Caco-2 (cell line): ENCODE measurements at places on chromosomes 2 and 18.

- no peak overlapping the region for H3K4me3 ChIP-seq
- H3K36me3 ChIP-seq: no peaks in the 10 kb centered on the region
- no peak for DNase-seq
- H3K4me1 ChIP-seq: no peaks in the 10 kb centered on the region
- no peak overlapping the region for H3K27ac ChIP-seq
- H3K27me3 ChIP-seq: no peaks in the 10 kb centered on the region
Observed at GRCh38 chr2:24209389-24210105, 34.7 kb downstream of the FAM228A start.

- no peak overlapping the region for H3K27ac ChIP-seq
- DNase-seq: no peak
- H3K27me3 ChIP-seq: no peaks in the 10 kb centered on the region
- no peak overlapping the region for H3K4me3 ChIP-seq
- H3K4me1 ChIP-seq: peaks cover 62% of the 10 kb centered on the region
- H3K36me3 ChIP-seq: no peaks in the 10 kb centered on the region
Observed at GRCh38 chr2:15751477-15751876, 159.8 kb downstream of the DDX1 start.

- no peak for DNase-seq
- H3K36me3 ChIP-seq: no peaks in the 10 kb centered on the region
- no peaks in the 10 kb centered on the region for H3K27me3 ChIP-seq
- no peak overlapping the region for H3K27ac ChIP-seq
Observed at GRCh38 chr18:24420551-24420950, 5.9 kb upstream of the IMPACT start.

DNA sequence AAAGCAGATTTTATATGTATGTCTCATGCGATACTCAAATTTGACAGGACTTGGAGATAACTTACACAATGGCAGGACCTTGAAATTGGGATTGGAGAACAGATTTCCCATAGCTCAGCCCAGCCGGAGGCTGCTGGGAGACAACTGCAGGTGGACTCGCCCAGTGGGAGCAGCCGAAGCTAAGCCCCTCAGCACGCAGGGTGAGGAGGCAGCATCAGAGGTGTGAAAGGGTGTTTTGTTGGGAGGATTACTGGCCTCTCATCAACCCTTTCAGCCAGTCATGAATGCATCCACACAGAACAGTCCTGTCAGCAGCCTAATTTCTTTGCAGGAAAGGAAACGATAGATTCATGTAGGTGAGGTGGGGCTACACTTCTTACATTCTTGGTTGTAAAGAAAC lies 110.4 kb upstream of the DYNAP start:
- H3K4me3 ChIP-seq: no peak overlapping the region
- H3K27ac ChIP-seq: no peak overlapping the region
- H3K27me3 ChIP-seq: no peaks in the 10 kb centered on the region
- H3K36me3 ChIP-seq: no peaks in the 10 kb centered on the region
- no peak for DNase-seq

GRCh38 chr2:119864318-119864717 lies 104.6 kb downstream of the PTPN4 start:
- H3K4me3 ChIP-seq: no peak overlapping the region
- peaks cover 7% of the 10 kb centered on the region for H3K4me1 ChIP-seq
- H3K36me3 ChIP-seq: no peaks in the 10 kb centered on the region
- no peak for DNase-seq

DNA sequence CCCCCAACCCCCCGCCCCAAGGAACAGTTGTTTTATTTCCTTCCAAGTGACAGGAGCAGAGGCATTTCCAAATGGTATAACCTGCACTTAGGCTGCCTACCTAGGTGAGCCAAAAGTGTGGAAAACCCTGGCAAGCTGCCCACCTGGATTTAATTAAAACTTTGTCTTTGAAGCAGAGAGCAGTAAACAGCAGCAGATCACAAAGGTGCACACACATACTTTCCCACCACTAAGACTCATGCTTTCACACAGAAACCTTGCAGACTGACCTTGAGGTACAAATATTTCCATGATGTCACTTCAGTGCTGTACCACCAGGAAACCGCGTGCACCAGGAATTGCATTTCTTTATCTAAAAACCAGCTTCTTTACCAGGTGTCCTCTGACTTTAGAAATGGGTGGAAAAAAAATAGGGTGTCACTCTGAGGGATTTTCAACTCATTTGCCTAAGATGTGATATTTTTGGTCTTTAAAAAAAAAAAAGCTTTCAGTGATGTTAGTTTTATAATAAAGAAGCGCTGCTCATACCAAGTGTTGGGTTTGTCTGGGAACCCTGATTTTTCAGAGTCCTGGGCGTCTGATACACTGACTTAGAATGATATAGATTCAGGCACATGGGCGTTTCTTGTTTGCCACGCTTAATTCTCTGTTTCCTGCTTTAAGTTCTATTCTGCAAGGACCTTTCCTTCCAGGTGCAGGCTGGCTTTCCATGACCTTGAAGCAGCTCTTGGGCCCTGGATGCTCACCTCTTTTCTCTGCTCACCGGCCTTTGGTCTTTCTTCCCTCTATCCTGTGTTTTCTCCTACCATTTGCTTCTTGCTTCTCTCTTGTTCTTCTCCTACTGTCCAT lies 70.7 kb upstream of the BCL2L11 start:
- no peaks in the 10 kb centered on the region for H3K27me3 ChIP-seq
- no peak overlapping the region for H3K4me3 ChIP-seq
- H3K36me3 ChIP-seq: no peaks in the 10 kb centered on the region
- DNase-seq: no peak

GRCh38 chr2:218896501-218897393 lies 16.1 kb downstream of the WNT10A start:
- H3K27me3 ChIP-seq: no peaks in the 10 kb centered on the region
- H3K4me3 ChIP-seq: peak overlapping the region; percentile 35
- peaks cover 52% of the 10 kb centered on the region for H3K4me1 ChIP-seq
- peak overlapping the region; percentile 78 for H3K27ac ChIP-seq
- no peaks in the 10 kb centered on the region for H3K36me3 ChIP-seq

DNA sequence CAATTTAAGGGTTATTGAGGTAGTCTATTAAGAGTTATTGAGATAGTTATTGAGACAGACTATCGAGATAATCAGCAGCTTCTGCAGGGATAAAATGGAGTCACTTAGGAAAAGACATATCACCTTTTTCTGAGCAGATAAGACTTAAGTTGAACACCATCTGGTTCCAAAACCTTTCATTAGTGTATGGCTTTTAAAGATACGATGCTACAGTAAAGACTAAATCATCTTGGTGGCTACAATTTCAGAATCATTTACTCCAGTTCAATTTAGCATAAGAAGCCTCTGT lies 68.6 kb upstream of the DNAJC10 start:
- no peak overlapping the region for H3K27ac ChIP-seq
- H3K4me1 ChIP-seq: no peaks in the 10 kb centered on the region
- no peak for DNase-seq
- H3K4me3 ChIP-seq: no peak overlapping the region

GRCh38 chr2:176136374-176137251 lies 7.1 kb downstream of the HOXD8 start:
- peaks cover 14% of the 10 kb centered on the region; the same call in 1 of the 2 replicates for H3K4me1 ChIP-seq
- no peak overlapping the region for H3K27ac ChIP-seq
- peaks cover 4% of the 10 kb centered on the region for H3K27me3 ChIP-seq
- peak; percentile 53 for DNase-seq
- H3K4me3 ChIP-seq: peak overlapping the region; percentile 52
- H3K36me3 ChIP-seq: no peaks in the 10 kb centered on the region

- DNase-seq: no peak
- H3K27me3 ChIP-seq: no peaks in the 10 kb centered on the region
- no peak overlapping the region for H3K27ac ChIP-seq
- no peak overlapping the region for H3K4me3 ChIP-seq
Observed at GRCh38 chr18:13543811-13544732, 182.3 kb downstream of the FAM210A start.
